Endothelial cell of coronary artery (primary cell): ENCODE measurements at places on chromosomes 5 and 9. TPM values are rescaled to one million over a fixed set of nuclear protein-coding genes. Genes with fewer than 3 reads are reported as not detected.

TAF1L gene
- under 0.01 TPM in 2 replicates for total RNA-seq

RANBP17 gene
- total RNA-seq = 5.9 and 12.4 TPM in 2 replicates

ITK gene
- total RNA-seq = not detected in 2 replicates

RGS7BP gene
- total RNA-seq = 2.5 and 3.1 TPM in 2 replicates

NEUROG1 gene
- total RNA-seq = not detected in 2 replicates

ELOVL7 gene
- under 0.01 TPM in 2 replicates for total RNA-seq
